GM04503 (cell line): ENCODE measurements at places on chromosomes 7 and 10.

GRCh38 chr7:88628363-88629085, 131.0 kb upstream of the ZNF804B start:
- DNase-seq = no peak

DNA sequence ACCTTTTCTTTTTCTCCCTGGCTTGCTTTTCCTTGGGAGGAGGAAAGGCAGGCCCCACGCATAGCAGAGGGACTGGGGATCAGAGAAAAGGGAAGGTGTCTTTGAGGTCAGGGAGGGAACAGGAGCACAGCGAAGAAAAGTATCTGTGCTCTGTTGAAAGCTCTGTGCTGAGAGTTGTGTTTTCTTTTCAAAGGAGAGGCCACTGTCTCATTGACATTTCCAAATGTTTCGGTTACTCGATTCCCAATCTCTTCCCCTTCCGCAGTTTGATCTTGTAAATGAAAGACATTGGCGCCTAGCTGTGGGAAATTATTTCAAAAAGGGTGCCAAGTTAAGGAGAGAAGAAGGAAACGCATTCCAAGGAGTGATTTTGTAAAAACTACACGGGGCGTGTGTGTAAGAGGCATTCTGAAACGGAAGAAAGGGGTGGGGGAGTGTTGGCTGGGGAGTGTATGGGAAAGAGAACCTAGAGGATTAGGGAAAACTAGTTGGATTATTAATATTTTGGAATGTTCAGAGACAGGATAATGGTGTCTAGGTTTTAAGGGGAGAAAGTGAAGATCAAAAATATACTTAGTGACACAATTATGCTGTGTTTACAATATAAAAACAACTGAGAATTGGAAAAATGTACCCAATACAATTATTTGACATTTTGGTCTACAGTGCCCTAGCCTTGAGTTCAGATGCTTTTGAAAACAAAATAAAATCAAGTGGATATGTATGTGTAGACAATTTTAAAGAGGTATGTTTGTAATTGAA, 708 bp downstream of the KLHDC10 start:
- DNase-seq = no peak

DNA sequence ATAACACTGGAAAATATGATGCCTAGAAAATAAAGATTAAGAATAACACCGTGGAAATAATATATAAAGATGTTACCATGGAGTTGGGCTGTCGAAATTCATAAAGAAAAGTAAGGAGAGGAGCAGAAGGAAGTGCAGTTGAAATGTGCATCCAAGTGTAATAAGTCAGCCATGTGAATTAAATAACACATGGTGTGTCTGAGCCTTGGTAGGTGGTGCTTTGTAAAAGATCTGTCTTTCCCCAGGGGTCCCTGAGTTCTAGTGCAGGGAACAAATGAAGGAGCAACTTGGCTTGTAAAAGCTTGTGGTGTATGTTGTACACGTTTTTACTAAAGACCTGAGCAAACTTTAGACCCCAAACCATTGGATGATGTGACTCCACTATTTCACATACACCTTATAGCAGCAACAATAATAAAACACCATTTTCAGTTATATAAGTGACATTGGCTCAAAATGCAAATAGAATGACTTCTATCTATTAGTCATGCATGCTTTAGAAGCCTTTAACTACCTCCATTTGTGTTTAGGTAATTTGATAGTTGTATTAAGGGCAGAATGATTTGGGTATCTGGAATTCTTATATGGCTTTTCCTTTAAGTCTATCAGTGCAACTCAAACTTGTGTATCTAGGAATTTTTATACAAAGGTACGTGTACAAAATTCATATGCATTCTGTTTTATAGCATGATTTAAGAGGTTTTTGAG, 11.3 kb downstream of the STARD3NL start:
- DNase-seq = no peak

- no peak for DNase-seq
Measured at GRCh38 chr10:61138708-61139591, 195.0 kb upstream of the RHOBTB1 start.

DNA sequence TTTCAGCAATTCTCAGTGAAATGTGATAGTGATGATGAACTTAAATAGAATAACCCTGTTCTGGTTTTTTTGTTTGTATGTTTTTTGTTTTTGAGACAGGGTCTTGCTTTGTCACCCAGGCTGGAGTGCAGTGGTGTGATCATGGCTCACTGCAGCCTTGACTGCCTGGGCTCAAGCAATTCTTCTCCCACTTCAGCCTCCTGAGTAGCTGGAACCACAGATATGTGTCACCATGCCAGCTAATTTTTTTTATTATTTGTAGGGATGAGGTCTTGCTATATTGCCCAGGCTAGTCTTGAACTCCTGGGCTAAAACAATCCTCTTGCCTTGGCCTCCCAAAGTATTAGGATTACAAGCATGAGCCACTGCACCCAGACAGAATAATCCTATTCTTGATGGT, 14.3 kb upstream of the COL17A1 start:
- DNase-seq = no peak

DNA sequence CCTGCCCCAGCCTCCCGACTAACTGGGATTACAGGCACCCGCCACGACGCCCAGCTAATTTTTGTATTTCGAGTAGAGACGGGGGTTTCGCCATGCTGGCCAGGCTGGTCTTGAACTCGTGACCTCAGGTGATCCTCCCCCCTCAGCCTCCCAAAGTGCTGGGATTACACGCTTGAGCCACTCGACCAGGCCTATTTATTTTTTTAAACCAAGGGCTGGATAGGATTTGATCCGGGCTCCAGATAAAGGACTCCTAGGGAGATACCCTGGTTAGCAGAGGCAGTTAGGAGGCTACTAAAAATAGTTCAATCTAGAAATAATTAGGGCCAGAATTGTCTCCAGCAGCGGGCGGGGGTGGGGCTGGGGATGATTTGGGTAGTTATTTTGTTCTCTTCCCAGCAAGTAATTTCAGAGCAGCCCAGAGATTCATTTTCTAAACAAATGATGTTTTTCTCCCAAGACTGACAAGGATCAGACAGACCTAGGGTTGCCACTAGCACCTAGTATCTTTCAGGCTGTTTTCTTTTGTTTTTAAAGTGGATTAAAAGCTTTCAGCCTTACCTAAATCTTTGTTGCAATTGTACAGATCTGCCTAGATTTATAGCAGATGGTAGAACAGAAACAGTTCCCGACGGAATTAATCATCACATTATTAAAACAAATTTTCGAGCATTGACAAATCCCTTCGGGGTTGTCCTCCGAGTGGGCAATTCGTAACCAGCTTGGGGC, 859 bp upstream of the SMC3 start:
- DNase-seq = no peak

DNA sequence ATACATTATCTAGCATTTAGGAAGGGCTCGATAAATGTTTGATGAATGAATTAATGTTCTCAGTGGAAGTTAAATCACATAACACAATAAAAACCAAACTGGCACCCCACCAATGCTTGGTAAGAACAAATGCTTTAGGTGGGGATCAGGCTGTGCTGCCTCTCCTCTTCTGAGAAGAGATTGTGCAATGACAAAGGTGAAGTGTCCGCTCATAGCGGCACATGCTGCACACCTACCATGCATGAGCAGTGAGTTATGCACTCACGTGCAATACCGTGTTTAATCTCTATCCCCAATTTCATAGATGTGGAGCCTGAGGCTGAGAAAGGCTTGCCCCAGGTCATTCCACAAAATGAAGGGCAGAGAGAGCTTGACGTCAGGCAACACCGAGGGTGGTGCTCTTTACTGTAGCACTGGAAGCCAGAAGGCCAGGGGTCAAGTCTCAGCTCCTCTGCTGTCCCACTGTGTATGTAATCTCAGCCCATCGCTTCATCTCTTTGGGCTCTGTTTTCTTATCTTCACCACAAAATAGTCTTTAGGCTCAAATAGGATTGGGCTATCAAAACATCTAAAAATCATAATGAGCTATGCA, 72.9 kb upstream of the EFCAB10 start:
- no peak for DNase-seq

DNA sequence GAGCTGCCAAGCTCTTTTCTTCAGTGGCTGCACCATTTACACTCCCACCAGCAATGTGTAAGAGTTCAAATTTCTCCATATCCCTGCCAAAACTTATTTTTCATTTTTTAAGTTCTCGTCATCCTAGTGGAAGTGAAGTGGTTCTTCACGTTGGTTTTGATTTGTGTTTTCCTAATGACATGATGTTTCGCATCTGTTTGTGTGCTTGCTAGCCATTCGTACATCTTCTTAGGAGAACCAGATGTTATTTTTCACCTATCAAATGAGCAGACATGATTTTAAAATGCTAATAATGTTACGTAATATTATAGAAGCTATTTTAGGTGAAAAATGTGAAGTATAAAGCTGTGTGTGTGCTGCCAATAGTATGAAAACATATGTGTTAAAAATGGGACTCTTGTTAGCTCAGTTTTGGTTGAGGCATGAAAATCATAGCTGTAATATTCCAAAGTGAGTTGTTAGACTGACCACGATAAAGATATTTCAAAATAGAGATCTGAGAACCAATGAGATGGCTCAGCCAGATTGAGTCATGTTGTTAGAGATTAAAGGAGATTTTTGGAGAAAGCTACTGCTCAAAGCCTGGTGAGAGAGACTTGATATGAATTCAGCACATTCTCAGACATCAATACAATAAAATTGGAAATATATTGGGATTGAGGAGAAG, 25.9 kb upstream of the GALNT11 start:
- no peak for DNase-seq

DNA sequence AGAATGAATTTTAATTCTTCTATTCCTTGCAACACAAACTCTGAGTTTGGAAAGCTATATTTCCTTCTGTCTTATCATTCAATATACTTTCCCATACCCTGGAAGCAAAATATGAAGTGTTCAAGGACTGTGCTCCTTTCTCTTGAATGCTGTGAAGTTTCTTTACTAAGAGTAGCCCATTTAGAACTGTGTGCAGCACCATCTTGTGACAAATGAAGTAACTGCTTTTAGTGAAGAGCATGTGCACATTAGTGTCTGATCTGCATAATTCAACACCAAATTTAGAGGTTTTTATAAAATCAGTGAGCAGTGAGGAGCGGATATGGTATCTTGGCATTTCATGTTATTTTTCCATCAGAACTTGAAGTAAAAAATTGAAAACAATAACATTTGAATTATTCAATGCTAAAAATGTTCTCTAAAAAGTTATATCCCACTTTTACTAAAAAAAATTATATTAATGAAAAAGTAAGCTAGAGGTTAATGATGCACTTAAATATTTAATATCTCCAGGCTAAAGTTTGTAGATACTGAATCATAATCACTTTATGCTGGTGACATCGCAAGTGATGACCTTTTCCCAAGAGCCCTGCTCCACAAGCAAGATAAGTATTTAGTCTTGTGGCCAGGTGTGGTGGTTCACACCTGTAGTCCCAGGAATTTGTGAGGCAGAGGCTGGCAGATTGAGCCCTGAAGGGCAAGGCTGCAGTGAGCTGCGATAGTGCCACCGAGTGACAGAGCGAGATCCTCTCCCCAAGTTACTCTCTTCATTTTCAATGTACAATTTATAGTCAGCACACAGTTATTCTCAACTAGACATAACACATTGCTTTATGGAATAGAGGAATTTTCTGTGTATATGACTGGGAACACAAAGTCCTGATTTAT, 108.8 kb upstream of the PCLO start:
- no peak for DNase-seq

GRCh38 chr10:11697718-11698527, 44.3 kb upstream of the ECHDC3 start:
- DNase-seq = no peak

GRCh38 chr7:138752518-138753149, 45.2 kb upstream of the TMEM213 start:
- DNase-seq = no peak

DNA sequence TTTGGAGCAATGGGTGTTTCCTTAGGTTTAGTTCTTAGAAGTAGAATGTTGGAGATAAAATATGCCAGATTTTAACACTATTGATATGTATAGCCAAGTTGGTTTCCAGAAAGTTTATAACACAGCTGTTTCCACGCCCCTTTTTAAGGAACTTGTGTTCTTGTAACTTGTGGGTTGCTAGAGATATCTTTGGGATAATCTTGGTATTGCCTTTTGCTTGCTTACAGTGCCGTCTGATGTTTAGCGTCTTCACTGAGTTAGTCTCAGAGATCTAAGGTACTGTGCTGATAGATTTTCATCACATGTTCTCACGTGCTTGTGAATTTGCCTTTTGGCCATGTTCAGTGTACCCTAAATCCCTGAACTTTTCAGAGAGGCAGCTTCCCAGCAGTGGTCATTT, 12.4 kb downstream of the TMEM248 start:
- DNase-seq = no peak

GRCh38 chr10:73954737-73955136, 43.2 kb upstream of the VCL start:
- DNase-seq = no peak

DNA sequence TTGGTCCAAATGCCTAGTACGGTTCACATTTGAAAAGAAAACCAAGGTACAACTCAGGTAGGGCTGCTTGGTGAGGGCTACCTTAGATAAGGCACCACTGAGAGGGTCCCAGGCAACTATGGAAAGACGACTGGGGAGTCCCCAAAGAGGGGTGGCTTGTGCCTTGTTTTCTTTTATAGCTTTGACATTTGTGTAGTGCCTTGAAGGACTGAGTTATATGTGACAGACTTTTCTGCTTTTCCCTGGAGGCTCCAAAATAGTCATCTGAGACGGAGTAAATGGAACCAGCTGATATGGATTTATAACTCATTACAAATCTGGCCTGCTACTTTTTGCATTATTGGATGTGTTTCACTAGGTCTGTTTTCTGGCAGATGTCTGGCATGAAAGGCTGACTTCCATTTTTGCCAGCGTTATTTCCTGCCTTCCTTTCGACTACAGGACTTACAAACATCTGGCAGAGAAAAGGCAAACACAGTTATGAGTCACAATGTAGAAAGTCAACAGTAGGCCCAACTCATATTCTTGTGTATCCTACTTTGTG, 88.2 kb upstream of the IMMP2L start:
- peak; percentile 48 for DNase-seq

DNA sequence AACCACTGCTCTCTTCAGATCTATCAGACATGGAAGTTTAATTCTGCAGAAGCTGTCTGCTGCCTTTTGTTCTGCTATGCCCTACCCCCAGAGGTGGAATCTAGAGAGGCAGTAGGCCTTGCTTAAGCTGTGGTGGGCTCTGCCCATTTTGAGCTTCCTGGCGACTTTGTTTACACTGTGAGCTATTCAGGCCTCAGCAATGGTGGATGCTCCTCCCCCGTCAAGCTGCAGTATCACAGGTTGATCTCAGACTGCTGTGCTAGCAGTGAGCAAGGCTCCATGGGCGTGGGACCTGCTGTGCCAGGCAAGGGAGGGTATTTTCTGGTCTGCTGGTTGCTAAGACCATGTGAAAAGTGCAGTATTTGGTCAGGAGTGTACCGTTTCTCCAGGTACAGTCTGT, 45.1 kb upstream of the CDK14 start:
- no peak for DNase-seq

- no peak for DNase-seq
Measured at GRCh38 chr10:25989951-25990350, 55.9 kb downstream of the MYO3A start.

GRCh38 chr7:116170180-116170579, 40.2 kb upstream of the TES start:
- DNase-seq = no peak

DNA sequence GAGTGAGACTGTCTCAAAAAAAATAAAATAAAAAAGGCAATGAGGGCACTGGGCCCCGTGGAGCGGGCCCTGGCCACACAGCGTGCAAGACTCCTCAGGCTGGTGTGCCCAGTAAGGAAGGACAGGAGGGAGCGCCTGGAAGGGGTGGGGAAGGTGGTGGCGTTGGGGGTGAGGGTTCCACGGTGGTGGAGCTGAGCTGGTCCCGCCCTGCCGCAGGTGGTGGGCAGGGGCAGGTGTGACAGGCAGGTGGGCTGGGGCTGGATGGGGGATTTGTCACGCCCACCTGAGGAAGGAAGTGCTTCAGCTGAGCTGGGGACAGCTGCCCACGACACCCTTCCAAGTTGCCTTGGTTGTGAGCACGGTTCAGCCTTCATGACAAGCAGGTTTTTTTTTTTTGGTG, 760 bp upstream of the PRAP1 start:
- no peak for DNase-seq
